Kidney tubule cell (primary cell): ENCODE measurements at places on chromosomes 11 and 22.

GRCh38 chr11:61626580-61627380 is 45.9 kb upstream of the SYT7 start:
- peak; percentile 88 for DNase-seq

DNA sequence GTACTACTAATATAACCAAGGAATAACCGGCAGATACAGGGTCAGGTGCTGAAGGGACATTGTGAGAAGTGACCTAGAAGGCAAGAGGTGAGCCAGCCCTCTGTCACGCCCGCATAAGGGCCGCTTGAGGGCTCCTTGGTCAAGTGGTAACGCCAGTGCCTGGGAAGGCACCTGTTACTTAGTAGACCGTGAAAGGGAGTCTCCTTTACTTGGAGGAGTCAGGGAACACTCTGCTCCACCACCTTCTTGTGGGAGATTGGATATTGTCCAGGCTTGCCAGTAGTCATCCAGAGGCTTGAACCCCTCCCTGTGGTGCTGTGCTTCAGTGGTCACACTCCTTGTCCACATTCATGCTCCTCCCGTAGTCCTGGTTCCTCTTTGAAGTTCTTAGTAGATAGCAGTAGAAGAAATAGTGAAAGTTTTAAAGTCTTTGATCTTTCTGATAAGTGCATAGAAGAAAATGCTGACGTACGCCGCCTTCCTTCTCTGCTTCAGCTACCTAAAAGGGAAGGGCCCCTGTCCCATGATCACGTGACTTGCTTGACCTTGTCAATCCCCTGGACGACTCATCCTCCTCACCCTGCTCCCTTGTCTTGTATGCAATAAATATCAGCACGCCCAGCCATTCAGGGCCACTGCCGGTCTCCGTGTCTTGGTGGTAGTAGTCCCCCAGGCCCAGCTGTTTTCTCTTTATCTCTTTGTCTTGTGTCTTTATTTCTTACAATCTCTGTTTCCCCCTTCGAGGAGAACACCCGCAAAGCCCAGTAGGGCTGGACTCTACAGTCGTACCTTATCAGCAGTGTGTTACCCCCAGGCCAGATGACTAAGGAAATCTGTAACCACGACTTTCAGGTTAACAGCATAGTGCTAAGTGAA is 6.1 kb downstream of the NUP50 start:
- DNase-seq, result peak; percentile 76

DNA sequence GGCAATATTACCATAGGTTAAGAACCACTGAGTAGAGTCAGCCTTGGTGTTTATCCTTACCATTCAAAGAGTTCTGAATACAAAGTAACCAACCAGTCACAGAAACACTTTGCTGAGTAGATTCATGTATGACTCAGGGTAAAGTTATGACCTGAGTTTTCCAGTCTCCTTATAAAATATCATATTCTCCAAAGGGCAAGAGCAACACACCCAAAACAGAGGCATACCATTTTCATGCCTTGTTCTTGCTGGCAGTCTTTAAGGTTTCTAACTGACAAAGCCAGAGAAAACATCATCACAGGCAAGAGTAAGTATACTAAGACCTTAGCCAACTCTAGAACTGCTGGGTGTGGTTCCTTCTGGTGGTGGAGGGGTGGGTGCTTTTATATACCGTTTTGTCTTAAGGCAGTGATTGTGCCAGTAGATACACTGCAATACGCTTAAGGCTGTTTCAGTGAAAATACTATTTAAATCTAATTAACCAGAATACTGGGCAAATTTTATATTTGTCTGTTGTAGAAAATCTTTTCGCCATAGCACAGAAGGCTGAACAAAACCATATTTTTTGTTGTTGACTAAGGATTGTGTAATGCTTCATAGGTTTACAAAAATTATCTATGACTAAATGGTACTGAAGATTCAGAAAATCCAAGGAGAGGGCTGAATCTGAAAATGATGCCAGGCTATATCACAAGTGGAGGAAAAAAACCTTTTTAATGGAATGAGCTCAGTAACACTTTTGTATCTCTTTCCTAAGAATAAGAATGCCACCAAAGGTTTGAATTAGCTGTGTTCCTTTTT is 3.0 kb downstream of the ATL3 start:
- DNase-seq, result peak; percentile 88

DNA sequence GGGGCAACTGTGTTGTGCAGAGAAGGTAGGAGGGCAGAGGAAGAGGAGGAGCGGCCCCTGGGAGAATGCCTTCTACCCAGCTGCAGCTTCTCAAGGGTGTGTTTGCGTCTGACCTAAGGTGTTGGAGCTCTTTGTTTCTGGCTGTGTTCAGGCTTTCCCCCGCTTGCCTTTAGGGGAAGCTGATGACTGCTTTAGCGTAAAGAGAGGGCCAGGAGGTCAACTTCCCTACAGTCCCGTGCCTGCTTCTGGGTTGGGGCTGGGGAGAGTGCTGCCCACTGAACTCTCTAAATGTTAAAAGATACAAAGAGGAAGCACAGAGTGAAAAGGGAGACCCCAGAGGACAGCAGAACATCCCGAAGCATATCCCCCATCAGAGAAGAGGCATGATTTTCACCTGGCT is 99.2 kb downstream of the PTPRJ start:
- no peak for DNase-seq

- peak; percentile 21 for DNase-seq
Measured at GRCh38 chr11:76030968-76031590, 175.2 kb downstream of the WNT11 start.

- DNase-seq, result no peak
Measured at GRCh38 chr11:22347857-22348487, 9.8 kb downstream of the SLC17A6 start.

DNA sequence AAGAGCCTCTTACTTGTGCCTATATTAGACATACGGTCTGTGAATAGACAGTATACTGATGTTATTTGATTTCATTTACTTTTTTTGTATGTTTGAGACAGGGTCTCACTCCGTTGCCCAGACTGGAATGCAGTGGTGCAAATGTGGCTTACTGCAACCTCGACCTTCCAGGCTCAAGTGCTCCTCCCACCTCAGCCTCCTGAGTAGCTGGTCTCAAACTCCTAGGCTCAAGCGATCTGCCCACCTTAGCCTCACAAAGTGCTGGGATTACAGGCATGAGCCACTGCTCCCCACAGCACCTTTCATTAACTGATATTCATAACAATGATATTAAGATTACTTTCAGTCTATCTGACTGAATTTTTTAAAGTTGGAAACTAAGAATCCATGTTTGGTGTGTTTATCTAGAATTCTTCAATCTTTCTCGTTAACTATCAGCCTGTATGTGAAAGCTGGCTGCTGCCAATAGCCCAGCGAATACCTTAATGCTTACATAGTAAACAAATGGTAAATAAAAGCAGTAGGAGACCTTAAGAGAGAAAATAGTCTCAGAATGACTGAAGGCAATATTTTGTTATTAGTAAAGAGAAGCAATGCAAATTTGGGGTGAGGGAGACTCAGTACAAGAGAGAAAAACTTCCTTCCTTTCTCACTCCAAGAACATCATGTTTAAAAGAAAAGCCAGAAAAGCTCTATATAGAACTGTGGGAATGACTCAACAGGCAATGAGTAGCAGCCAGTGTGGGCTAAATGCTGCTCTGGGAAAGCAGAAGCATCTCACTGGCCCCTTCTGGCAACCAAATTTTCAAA is 101.9 kb downstream of the MRTFA start:
- peak; percentile 36 for DNase-seq

GRCh38 chr11:77064648-77065217 is 2.0 kb upstream of the CAPN5 start:
- DNase-seq, result no peak

DNA sequence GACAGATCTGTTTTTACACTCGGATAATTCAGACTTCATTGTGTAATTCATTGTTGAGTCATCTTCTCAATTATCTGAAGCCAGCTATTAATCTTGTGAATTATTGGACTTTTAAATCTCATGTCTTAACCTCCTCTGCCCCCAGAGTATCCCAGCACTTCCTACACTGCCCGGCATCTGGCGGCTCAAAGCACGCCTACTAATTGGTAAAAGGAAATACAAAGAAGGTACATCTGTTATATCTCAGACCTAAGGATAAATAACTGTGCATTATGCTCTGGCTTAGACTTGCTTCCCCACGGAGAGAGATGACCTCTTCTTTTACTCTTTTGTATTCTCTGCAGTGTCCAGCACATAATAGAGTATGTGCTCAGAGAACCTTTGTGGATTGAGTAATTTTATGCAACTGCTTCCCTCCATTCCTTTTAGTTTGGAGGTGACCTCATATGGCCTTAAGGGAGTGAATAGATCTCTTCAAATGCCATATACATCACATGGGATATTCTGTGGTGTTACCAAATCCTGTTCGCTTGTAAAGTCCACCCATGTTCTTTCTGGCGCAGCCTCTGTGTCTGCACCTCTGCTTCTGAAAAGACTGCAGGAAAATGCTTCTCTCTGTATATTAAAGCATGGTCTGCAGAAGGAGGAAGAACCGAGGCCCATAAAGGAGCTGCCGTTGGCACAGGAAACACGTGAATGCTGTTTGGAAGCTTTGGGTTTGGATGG is 125.6 kb upstream of the SORL1-AS1 start:
- no peak for DNase-seq

GRCh38 chr11:125304136-125304535 is 139.6 kb downstream of the PKNOX2 start:
- no peak for DNase-seq

DNA sequence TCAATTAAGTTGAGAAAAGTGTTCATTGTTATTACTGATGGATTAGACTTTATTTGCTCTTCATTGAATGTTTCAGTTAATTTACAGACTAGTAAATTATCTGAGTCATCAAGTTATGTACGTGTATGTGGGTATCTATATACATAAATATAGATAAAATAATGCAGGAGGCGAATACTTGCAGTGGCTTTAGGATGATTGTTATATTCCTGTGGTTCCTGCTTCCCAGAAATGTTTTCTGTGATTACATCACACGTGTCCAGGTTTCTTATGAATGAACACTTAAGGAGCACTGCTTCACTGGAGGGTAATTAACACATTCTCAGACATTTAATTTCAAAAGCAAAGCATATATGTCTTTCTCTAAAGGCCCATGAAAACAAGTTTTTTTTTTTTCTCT is 28.4 kb downstream of the YAP1 start:
- no peak for DNase-seq

DNA sequence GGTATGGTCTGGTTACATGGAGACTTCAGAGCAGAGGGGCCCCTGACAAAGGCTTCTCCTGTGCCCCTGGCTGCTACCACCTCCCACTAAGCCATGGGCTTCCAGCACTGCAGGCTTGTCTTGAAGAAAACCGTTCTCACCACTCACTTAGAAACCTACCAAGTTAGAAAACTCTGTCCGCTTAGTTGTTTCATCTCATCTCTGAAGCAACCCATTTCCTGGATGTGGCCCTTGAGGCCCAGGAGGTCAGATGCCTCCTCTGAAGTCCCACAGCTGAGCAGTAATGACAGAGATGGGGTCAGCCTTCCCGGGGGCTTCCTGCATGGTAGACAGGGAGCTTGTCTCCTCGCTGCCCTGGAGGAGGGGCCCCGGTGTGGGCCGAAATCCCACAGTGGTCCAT is 12.9 kb downstream of the CSF2RB start:
- no peak for DNase-seq

GRCh38 chr11:115721296-115721995 is 217.2 kb upstream of the CADM1 start:
- DNase-seq, result no peak

DNA sequence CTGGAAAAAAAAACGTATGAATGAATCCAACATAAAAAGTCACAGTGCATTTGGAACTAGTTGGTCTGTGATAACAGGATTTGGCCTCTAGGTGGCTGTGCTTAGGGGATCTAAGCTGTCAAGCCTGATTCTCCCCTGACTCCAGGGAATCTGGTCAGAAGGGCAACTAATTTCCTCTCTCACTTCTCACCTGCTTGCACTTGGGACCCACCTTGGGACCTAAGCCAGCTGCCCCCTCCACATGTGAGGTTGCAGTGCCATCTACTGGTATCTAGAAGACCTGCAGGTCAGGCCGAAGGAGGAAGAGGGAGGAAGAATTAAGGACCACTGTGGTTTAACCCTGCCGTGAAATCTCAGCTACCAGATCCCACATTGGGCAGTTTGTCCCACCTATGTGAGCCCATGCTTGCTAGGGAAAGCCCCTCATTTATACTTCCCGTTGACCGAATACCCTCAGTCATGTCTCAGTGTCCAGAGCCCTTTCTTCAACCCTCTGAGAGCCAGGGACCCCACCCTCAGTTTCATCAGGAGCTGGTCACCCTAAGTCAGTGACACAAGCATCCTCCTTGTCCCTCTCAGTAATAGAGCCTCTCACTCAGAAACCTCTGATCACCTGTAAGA is 33.2 kb upstream of the CAVIN3 start:
- peak; percentile 92 for DNase-seq

DNA sequence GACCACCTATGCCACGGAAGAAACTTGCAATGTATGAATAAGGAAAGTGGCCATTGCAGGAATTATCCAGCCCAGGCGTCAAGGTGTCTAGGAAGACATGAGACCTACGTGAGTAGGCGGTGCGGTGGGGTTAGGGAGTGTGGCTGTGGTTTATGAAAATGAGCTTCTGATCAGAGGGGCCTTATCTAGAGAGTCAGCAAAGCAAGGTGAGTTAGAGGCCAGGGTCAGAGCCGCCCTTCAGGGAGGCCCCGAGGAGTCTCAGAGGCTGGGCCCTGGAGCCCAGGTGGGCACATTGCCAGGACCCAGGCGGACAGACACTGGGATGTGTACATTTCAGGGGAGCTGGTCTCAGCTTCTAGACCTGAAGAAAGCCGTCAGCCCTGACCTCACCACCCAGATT is 13.8 kb upstream of the LINC01488 start:
- no peak for DNase-seq

GRCh38 chr11:46392421-46393230 is 1.1 kb upstream of the CHRM4 start:
- DNase-seq, result peak; percentile 81

DNA sequence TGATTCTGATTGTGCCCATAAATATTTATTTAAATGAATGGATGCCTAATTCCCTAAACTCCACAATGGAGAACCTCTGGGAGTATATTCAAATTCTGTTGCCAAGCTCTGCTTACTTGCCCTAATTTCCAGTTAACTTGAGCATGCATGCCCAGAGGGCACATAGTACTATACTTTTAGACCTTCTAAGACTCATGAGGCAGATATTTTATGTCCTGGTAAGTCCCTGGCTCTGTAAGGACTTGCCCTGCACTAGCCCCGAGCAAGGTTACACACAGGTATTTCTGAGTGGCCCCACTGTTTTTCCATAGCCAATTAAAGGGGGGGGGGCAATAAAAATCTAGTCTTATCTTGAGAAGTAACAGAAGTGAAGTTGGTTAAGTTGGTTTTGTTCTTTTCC is 21.1 kb upstream of the CAPRIN1 start:
- DNase-seq, result no peak
